SW 1271 (cell line): ENCODE measurements at places on chromosomes 11 and 22.

DNA sequence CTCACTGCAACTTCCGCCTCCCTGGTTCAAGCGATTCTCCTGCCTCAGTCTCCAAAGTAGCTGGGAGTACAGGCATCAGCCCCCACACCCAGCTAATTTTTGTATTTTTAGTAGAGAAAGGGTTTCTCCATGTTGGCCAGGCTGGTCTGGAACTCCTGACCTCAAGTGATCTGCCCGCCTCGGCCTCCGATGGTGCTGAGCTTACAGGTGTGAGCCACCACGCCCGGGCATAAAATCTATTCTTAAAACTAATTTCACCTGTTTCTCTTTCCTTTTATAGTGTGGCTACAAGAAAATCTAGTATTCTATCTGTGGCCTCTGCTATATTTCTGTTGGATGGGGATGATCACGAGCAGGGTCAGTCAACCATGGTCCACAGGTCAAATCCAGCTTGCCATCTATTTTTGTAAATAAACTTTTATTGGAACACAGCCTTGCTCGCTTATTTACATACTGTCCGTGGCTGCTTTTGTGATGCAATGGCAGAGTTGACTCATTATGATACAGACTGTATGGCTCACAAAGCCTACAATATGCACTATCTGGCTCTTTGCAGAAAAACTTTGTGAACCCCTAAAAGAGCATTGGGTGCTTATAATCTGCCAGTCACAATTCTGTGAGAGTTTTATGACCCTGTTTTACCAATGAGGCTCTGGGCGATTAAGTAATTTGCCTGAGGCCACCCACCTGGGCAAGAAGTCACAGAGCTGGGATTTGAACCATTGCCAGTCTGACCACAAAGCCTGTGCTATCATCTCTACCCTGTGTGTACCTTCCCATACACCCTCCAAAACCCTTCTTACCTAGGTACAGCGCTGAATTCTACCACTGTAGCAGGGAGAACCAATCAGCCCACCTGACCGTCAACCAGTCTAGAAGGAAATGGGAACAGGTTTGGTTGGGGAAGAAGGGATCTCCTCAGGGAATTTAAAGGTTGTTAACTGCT lies 28.3 kb downstream of the SLC1A2 start:
- peak; percentile 26 for DNase-seq

DNA sequence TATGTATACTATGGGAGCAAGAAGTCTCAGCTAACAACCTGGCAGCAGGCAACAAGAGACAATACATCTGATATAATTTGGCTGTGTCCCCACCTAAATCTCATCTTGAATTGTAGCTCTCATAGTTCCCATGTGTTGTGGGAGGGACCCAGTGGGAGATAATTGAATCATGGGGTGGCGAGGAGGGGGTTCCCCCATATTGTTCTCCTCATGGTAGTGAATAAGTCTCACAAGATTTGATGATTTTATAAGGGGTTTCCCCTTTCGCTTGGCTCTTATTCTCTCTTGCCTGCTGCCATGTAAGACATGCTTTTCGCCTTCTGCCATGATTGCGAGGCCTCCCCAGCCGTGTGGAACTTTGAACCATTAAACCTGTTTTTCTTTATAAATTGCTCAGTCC lies 6.2 kb downstream of the DNAJC24 start:
- DNase-seq: no peak

DNA sequence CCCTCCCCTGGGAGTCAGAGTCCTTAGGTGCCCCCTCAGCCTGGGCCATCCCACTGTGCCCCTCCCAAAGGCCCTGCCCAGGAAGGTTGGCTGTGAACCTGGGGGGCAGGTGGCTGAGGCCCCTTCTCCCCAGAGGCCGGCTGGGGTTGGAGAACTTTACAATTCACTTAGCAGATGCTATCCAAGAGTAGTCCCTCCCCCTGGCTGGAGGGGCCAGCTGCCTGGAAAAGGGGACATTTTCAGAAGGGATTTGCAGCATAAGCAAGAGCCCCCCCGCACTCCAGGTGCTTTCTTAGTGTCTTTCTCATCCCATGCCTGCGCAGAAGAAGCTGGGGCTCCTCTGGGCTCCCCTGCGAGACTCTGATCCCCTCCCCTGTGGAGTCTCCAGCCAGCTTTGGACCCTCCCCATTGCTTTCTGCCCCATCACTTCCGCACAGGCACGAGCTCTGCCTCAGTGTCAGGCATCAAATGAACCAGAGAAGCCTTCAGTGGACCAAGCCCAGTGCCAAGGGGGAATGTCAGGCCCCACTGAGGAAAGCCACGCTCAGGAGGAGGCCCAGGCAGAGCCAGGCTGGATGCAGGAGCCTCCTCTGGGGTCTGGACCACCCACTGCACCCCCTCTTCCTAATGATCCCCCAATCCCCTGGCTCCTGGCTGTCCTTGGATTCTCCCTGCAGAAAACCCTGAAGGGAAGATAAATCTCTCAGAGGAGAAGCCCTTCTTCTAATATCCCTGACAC lies 3.7 kb downstream of the SSTR3 start:
- no peak for DNase-seq

DNA sequence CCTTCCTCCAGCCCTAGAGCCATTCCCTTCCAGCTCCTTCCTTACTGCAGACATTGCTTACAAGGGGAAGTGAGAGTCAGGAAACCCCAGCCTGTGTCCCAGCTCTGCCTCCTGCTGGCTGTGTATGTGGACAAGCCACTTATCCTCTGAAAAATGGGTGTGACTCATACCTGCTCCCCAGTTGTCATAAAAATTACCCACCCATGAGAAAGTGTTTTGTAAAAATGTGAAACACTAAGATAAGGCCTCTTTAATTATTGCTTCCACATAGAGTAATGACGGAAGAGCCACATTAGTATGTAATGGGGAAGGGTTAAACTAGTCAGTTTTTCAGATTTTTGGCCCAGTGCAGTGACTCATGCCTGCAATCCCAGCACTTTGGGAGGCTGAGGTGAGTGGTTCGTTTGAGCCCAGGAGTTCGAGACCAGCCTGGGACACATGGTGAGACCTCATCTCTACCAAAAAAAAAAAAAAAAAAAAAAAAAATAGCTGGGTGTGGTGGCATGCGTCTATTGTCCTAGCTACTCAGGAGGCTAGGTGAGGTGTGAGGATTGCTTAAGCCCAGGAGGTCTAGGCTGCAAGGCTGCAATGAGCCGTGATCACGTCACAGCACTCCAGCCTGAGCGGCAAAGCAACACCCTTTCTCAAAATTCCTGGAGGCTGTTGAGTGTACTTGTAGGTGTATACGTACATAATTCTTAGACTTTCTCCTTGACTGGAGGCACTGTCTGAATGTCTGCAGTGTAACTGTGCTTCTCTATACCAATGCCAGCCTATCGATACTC lies 84.9 kb downstream of the CTTN start:
- no peak for DNase-seq

DNA sequence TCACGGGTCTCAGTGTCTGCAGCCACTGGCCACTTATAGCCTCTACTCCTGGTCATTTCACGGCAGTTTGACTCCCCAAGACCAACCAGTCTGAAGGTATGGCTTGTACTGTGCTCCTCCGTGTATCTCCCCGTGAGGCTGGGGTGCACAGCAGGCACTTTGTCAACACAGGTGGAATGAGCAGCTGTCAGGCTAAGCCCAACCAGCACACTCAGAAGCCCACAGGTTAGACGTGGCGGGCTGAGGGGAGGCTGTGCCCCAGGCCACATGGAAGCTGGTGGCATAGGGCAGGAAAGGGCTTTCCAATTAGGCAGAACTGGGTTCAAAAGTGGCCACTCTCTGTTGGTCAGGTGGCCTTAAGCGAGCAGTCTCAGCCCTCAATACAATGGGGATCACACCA lies 7.0 kb downstream of the TP53I11 start:
- DNase-seq: no peak

GRCh38 chr11:78520230-78520629 lies 54.4 kb downstream of the NARS2 start:
- no peak for DNase-seq

DNA sequence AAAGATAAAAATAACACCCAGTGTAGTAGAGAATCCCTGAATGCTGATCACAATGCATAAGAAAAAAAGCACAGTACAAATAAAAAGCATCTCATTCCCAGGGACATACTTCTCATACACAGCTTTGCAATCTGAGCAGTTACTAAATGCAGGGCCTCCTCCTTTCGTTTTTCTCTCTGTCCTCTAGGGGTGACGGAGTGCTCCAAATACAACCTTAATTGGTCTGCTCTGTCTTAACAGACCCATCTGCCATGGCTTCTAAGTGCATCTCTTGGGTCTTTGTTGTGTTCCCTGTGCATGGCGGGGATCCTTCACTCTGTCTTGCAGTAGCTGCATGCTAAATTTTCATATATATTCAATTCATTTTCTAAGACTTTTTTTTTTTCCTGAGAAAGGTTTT lies 1114.2 kb upstream of the RAG2 start:
- no peak for DNase-seq

- no peak for DNase-seq
Measured at GRCh38 chr11:62245271-62245753, 3.3 kb downstream of the SCGB1D2 start.

GRCh38 chr11:78226684-78227680 lies 38.3 kb downstream of the USP35 start:
- no peak for DNase-seq

GRCh38 chr11:1444321-1444720 lies 42.3 kb downstream of the MOB2 start:
- no peak for DNase-seq

- DNase-seq: no peak
Measured at GRCh38 chr22:46072981-46073682, 77.2 kb upstream of the PPARA start.

DNA sequence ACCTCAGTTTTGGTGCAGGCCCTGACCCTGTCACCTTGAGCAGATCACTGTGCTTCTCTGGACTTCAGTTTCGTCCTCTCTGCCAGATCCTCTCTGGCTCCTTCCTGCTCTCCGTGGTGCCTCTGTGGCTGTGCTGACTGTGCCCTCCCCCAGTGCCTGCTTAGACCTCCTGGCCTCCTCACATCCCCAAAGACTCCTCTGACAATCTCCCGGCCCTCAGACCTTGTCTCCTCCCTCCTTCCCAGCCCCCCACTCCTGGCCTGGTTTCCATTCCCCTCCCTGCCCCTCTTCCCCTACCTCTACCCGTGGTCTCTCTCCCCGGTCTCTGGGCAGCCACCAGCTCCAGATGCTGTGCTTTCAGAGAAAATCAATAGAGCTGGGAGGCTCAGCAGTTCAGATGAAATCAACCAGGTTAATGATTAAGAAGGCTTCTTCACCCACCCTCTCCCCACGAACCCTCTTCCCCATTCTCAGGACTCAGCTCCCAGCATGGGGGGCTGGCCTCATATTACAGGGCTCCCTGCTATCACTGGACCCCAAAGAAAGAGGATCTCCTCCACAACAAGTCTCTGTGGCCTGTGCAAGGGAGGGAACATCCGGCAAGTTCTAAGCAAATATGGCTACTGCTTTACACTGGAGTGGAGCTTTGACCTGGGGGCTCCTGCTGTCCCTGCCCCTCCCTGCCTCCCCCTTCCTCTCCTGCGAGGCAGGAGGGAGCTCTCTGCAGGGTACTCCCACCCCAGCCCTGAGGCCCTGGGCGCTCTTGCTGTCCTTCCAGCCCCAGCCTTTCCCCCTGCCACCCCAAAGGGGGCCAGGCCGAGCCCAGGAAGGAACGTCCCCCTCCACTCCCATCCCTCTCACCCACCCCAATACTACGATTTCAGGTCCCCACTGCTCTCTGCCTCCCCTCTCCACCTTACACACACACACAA lies 8.5 kb downstream of the BACE1-AS start:
- DNase-seq: no peak

DNA sequence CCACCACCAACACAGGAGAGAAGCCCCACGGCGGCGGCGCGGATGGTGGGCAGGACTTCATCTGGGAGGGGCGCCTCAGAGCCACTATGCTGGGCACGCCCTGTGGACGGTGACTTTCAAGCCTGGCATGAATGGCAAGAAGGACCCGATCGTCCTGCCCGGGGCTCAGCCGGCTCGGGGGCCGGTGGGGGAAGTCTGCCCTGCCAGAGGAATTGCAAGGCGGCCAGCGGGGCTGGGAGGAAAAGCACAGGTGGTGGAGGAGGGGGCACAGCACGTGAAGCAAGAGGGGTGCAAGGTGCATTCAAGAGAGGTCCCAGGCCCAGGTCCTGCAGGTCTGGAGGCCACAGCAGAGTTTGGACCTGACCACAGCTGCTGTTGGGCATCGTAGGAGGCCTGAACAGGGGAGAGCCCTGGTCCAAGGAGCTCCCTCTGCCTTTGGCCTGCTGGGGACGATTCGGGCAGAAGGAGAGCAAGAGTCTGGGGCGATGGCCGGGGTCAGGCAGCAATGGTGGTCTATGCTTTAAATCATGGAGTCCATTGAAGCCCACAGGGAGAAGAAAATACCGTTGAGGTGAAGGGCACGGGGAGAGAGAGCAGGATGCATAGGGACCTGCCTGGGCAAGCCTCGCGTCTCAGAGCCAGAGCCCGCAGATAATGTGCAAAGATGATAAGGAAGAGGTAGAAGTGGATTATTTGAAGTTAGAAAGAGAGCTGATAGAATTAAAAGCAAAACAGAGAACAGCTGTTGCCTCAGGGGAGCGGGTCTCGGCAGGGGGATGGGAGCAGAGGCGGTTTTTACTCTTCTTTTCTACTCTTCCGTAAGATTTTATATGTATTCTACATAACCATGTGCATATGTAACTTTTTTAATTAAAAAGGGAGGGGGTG lies 82.6 kb upstream of the SHISAL1 start:
- no peak for DNase-seq

GRCh38 chr11:130813196-130813595 lies 103.1 kb downstream of the SNX19 start:
- DNase-seq: no peak
